ENCODE measurements at places on chromosomes 16 and 17. TPM values are rescaled to one million over a fixed set of nuclear protein-coding genes. Genes with fewer than 3 reads are reported as not detected.
A peak's percentile ranks its signal among the peaks of the same experiment; 100 is the strongest.

PLA2G10 gene
- not detected for total RNA-seq

MMP28 gene
- total RNA-seq, result not detected

KRT25 gene
- not detected for total RNA-seq

TRIM47 gene
- 33.8 TPM for total RNA-seq

- no peak for DNase-seq
Measured at GRCh38 chr16:78096386-78096785, 3.1 kb upstream of the WWOX start.

GRCh38 chr16:69798466-69798865 lies 36.3 kb downstream of the WWP2 start:
- no peak for DNase-seq

GRCh38 chr16:6122401-6122800 lies 1024.8 kb upstream of the EEF2KMT start:
- DNase-seq, result no peak

DNA sequence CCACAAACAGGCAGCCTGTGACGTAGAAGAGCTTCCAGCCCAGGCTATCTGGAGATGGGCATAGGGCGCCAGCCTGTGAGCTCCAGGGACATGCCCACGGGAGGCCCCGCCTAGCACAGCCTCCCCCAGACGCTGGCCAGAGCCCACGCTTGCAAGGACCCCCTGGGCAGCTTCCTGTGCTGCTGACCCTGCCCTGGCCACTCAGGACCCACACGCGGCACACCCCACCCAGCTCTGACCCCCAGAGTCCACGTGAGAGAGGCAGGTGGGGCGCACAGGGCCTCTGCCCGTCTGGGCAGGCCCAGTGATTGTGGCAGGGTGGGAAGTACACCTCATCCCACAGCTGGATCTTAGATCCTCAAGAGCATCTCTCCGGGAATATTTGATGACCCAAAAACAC lies 3.9 kb downstream of the CYBC1 start:
- DNase-seq, result no peak

GRCh38 chr16:50596762-50597450 lies 48.7 kb downstream of the NKD1 start:
- no peak for DNase-seq

- peak; percentile 54 for DNase-seq
Measured at GRCh38 chr16:72099377-72099818, 5.8 kb downstream of the DHX38 start.

- DNase-seq, result peak; percentile 52
Measured at GRCh38 chr17:76266244-76266938, 1.2 kb downstream of the UBALD2 start.

DNA sequence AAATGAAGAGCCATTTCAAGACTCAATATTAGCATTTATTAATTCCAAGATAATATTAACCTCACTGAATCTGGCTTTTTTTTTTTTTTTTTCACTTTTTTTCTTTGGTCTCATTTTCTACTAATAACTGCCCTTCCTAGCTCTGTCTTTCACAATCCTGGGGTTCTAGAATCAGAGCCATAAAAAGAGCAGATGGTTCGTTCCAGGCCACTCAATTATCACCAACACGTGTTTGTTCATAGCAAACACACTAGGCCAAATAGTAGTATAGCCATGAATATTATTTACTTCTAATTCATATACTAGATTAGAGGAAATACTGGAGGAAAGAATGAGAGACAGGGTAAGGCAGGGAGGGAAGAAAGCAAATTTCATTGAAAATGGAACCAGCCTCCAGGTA lies 39.8 kb downstream of the TEX2 start:
- no peak for DNase-seq

GRCh38 chr17:72765368-72766153 lies 326.9 kb downstream of the SLC39A11 start:
- no peak for DNase-seq

DNA sequence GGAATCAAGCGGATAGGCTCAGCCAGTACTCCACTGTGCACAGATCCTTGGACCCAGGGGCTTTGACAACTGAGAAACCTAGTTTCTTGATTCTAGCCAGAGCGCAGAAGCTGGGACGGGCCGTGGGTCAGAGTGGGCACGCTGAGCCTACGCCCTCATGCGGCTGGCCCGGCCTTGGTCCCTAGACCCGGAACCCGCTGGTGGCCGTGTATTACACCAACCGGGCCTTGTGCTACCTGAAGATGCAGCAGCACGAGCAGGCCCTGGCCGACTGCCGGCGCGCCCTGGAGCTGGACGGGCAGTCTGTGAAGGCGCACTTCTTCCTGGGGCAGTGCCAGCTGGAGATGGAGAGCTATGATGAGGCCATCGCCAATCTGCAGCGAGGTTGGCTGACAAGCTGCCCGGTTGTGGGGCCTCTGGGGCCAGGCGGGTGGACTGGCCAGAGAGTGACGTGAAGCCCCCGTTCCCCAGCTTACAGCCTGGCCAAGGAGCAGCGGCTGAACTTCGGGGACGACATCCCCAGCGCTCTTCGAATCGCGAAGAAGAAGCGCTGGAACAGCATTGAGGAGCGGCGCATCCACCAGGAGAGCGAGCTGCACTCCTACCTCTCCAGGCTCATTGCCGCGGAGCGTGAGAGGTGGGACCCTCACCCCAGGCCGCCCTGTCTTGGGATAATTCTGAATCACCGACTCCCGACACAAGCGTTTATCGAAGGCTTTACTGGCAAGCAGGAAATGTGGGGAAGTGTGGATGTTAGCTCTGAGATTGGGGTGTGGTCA lies 946 bp downstream of the STUB1 start:
- no peak for DNase-seq
